Right cardiac atrium (tissue), 5 donors: ENCODE measurements at places on chromosomes 7 and 10.

GRCh38 chr10:126842836-126843235 is 62.4 kb upstream of the DOCK1 start:
- no peak for DNase-seq

GRCh38 chr10:130771491-130771946 is 540.0 kb downstream of the TCERG1L start:
- no peak for DNase-seq

- DNase-seq: no peak
These were observed 11.8 kb upstream of the EMX2 start for GRCh38 chr10:117530791-117531190.

- DNase-seq: no peak
These were observed 99.1 kb upstream of the JCAD start for GRCh38 chr10:30158325-30158960.

DNA sequence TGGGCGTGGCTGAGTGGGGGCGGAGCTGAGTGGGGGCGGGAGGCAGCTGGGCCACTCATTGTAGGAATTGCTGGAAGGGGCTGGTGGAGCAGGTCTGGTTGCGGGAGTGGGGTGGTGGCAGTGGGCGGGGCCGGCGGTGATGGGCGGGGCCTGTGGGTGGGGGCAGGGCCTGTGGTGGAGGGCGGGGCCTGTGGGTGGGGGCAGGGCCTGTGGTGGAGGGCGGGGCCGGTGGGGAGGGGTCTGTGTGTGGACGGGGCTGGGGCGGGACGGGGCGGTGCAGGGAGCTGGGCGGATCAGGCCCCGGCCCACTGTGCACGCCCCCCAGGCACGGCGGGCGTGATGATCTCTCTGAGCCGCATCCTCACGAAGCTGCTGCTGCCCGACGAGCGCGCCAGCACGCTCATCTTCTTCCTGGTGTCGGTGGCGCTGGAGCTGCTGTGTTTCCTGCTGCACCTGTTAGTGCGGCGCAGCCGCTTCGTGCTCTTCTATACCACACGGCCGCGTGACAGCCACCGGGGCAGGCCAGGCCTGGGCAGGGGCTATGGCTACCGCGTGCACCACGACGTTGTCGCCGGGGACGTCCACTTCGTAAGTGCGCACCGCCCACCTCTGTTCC is 14.0 kb downstream of the SLC29A4 start:
- peak; percentile 62 for DNase-seq

- peak; percentile 52 for DNase-seq
These were observed 7.3 kb upstream of the LBX1 start for GRCh38 chr10:101236376-101237080.

- no peak for DNase-seq
These were observed 64.6 kb downstream of the PRTFDC1 start for GRCh38 chr10:24887855-24888231.

GRCh38 chr7:118793582-118793981 is 569.1 kb downstream of the ANKRD7 start:
- no peak for DNase-seq

- no peak for DNase-seq
These were observed 279.8 kb downstream of the CAMK1D start for GRCh38 chr10:12628964-12629766.

GRCh38 chr10:70840836-70841235 is 25.1 kb downstream of the SGPL1 start:
- no peak for DNase-seq

DNA sequence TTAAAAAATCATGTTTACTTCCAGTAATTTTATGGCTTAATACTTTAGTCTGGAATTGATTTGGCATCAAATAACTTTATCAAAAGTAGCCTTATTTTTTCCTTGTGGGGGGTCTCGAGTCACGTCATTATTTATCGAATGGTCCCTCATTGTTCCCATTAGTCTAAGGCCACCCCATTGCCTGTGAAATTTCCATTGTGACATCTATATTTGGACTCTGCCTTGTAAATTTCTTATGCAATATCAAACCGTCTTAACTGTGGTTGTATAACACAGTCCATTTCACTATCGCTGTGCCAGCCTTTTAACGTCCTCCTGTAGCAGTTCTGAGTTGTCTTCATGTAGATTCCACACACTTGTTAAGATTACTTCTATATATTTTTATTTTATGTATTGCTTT is 103.9 kb upstream of the RET start:
- DNase-seq: no peak

- no peak for DNase-seq
These were observed 17.0 kb downstream of the PNLIPRP3 start for GRCh38 chr10:116444527-116445142.

GRCh38 chr10:131869344-131869743 is 31.5 kb upstream of the PPP2R2D start:
- DNase-seq: no peak

- no peak for DNase-seq
These were observed 189.9 kb upstream of the ADO start for GRCh38 chr10:62614389-62615157.

DNA sequence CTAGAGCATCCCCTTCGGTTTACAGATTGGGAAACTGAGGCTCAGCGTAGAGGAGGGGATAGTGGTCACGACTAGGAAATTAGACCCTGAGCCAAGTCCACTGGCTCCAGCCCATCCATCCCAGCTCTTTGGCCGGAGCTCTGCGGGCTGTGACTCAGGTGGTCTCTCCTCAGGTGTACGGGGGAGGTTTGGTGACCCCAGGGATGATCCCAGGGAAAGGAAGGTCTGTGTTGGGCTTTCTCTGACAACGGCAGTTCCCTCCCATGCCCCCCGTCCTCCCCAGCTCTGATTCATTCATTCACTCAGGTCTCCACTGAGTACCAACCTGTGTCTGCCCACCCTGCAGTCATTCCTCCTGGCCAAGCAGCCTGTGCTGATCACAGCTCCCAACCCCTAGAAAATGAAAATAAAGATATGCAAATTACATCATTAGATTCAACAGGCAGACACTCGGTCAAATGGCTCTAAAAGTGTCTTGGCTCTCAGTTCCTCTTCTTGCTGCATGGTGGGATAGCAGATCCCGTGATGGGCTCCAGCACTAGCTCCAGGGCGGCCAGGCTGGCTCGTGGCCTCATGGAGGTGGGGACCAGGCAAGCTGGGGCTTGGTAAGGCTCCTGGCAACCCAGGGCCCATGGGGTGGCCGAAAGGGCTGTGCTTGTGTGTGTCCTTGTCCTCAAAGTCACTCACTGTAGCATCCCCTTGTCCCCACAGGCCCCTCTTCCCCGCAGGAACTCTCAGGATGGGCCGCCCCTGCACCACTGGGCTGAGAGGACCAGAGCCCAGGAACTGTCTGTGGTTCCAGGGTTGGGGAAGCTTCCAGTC is 37.8 kb downstream of the CLRN3 start:
- DNase-seq: no peak

- no peak for DNase-seq
These were observed 59.7 kb downstream of the DNAJB6 start for GRCh38 chr7:157396316-157397035.

DNA sequence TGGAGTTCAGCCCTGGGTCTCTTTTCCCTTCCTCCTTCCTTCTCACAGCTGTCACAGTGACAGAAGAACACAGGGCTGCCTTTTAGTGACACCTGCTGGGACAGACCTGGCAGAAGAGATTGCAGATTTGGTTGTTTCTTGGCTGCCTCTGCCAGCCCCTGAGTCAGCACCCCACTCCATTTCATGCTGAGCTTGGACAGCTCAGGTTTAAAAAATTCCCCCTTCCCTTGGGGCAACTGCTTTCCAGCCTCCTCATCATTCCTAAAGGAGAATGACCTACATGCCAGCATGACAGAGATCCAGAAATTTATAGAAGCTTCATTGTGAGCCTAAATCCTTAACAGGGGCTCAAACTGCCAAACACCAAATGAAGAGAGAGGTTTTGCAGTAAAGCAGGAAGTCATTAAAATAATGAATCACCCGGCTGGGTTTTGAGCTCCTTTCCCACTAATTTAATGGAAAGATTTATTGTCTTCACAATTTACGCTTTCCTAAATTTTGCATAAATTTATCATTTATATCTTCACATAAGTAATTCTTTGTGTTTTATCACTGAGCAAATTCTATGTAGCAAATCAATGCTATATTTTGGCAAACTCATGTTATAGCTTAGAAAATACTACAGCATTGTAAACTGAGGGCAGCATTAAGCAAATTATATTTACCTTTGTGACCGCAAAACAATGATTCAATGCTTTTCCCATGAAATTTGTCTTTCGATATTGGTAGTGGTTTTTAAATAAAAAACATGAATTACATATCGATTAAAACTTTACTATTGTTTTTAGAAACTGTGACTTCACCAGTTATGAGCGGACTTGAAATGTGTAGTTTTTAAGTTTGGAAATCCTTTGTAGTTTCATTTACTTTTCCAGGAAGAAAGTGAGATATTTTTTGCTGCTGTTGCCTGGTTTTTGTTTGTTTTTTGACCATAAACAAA is 399.5 kb upstream of the ANKRD30A start:
- peak; percentile 66 for DNase-seq

- DNase-seq: no peak
These were observed 73.9 kb downstream of the IGF2BP3 start for GRCh38 chr7:23396222-23397015.

- no peak for DNase-seq
These were observed 67.5 kb upstream of the IGFBP3 start for GRCh38 chr7:45988405-45989057.

DNA sequence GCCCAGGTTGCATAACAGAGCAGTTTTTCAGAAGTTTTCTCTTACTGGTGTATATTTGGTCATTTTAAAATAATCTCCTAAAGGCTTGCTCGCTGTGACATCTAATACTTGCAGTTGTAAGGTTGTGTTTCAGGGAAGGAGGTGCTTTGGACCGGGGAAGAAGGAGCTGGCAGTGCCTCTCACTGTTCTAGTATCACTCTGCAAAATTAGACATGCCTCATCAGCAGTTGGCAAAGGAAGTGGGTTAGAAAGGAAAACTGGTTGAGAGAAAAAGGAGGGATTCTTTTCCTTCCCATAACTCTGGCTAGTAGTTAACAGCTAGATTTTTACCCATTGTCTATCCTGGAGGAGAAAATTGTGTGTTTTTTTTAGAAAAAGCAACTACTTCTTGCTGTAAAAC is 34.8 kb downstream of the CUL1 start:
- no peak for DNase-seq

- DNase-seq: no peak
These were observed 12.1 kb downstream of the MARCHF5 start for GRCh38 chr10:92303096-92303495.

- DNase-seq: no peak
These were observed 27.6 kb upstream of the FAM204A start for GRCh38 chr10:118369641-118370205.

- DNase-seq: no peak
These were observed 12.3 kb downstream of the ESYT2 start for GRCh38 chr7:158816995-158817394.

DNA sequence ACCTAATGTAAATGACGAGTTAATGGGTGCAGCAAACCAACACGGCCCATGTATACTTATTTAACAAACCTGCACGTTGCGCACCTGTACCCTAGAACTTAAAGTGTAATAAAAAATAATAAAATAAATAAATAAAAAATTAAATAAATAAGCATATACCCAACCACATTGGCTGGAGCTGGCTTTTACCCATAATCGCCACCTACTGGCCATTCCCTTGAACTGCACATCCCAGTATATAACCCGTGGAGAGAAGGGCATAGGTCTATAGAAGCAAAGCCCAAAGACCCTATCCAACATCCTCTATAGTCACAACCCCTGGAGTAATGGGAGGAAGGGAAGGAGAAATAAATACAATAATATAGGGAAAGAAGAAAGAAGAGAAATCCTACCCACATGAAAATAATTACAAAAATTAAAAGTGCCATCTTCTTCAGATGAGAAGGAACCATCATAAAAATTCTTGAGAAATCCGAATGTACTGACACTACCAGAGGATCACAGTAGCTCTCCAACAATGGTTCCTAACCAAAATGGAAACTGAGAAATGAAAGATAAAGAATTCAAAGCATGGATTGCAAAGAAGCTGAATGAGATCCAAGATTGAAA is 65.6 kb downstream of the TWIST1 start:
- DNase-seq: no peak

GRCh38 chr10:99612167-99612831 is 7.9 kb downstream of the SLC25A28 start:
- no peak for DNase-seq

- no peak for DNase-seq
These were observed 801.9 kb downstream of the ANKRD7 start for GRCh38 chr7:119026391-119026790.

- no peak for DNase-seq
These were observed 164.3 kb downstream of the ZMYND11 start for GRCh38 chr10:299512-299911.

DNA sequence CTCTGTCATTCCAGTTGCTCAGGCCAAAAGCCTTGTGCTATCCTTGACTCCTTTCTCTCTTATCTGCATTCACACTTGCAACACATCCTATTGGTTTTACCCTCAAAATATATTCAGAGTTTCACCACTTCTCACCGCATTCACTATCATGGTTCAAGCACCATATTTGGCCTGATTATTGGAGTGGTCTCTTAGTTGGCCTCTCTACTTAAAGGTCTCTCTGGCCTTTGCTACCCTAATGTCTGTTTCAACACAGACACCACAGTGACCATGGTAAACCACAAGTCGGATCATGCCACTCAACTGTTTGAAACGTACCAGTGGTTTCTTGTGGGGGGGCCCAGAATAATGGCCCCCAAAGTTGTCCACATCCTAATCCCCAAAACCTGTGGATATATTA is 15.2 kb upstream of the PDZD8 start:
- no peak for DNase-seq

DNA sequence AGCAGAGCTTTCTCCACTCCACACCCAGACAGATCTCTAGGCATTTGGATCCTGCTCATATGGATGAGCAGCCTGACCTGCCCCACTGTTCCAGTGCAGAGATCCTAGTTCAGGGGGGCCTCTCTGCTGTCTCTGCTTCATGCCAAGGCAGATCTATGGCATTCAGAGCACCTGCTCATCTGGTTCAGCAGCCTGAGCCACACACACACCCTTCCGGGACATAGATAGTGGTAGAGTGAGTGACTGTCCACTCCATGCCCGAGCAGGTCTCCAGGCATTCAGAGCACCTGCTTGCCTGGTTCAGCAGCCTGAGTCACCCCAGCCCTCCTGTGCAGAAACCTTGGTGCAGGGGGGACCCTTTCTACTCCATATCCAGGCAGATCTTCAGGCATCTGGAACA is 54.3 kb upstream of the ZNF800 start:
- no peak for DNase-seq

DNA sequence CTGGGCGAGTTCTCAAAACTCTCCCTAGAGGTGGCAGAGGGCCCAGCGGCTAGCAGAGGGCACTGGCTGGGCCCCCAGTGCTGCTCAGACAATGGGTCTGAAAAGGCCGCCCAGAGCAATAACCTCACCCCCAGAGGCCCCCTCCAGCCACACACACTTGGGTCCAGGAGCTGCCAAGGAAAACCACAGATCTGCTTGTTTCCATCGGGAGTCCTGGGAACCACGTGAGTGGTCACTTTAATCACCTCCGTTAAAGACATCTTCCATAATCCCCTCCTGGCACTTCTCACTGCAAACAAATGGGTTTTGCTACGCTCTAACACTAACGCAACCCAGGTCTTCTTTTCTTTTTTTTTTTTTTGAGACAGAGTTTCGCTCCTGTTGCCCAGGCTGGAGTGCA is 30.0 kb downstream of the NUDT1 start:
- no peak for DNase-seq
